CD4-positive, alpha-beta T cell treated with Interleukin-1 beta for 1 hour (primary cell): ENCODE measurements at places on chromosomes 16 and 17.
A peak's percentile ranks its signal among the peaks of the same experiment; 100 is the strongest.

- no peak for DNase-seq
Observed at GRCh38 chr17:19725486-19725885, 9.1 kb upstream of the SLC47A2 start.

- DNase-seq: no peak
Observed at GRCh38 chr17:56521414-56522141, 71.9 kb upstream of the NOG start.

GRCh38 chr16:68064791-68065365 lies 20.3 kb upstream of the NFATC3 start:
- peak; percentile 80 for DNase-seq

GRCh38 chr17:9346296-9346926 lies 229.2 kb downstream of the STX8 start:
- no peak for DNase-seq

DNA sequence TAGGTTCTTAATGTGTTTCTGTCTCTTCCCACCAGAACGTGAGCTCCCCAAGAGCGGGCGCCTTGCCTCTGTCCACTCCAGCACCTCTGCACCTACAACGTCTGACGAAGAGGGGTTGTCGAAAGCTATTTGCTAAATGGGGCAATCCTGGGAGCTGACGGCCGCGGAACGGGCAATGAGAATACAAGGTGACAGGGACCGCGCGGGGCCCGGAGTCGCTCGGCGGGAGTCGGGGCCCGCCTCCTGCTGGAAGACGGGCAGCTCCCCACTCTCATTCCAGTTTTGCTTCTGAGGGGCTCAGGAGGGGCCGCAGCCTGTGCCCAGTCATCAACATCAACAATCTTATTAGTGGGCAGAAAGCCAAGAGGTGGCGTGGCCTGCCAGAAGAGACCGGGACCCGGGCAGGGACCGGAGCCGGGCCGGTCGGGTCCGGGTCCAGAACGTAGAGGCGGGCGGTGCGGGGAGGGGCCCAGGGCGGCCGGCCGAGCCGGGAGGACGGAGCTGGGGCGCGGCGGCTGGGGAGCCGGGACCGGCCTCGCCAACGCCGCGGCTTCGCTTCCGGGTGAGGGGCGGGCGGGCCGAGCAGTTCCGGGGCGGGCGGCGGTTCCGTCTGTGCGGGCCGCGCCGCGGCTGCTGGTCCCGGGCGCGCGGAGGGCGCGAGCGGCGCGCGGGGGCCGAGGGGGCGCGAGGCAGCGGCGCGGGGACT lies at the start of gene MOSMO:
TSS of gene MOSMO (plus strand) at position 603 of the 706 bp plus-strand sequence. CDS start 191 bp downstream, outside the sequence.
- peak; percentile 67 for DNase-seq

- no peak for DNase-seq
Observed at GRCh38 chr16:10107081-10107480, 75.1 kb downstream of the GRIN2A start.

- DNase-seq: no peak
Observed at GRCh38 chr16:88288303-88288702, 94.5 kb upstream of the ZNF469 start.

DNA sequence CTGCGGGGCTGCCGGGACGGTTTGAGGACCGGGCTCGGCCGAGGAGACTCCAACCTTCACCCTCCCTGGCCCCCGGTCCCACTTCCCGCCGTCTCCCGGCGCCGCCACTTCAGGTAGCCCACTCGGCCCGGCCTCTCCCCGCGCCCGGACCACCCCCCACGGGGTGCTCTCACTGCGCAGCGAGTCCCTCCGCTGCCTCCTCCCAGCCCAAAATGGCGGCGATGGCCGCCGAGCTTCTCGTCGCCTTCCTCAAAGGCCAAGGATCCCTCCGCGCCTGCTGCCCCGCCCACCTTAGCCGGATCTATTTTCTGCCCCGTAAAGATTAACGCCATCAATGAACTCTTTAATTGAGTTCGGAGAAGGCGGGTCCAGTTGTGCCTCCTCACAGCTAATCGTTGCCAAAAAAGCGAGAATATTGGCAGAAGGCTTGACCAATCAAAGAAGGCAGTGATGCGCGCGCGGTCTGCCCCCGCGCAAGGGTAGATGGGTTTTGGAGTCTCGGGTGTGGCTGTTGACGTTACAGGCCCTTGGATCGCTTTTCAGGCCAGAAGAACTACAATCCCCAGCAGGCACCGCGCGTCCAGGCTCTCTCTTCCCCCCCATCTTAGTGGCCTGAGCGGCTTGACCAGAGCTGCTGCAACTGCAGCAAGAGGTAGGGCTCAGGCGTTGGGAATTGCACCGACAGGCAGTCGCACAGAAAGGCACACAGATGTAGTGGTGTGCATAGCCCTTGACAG lies at the start of gene HEXIM2:
TSS of gene HEXIM2 (plus strand) at position 588 of the 737 bp plus-strand sequence. CDS start 919 bp downstream, outside the sequence.
- peak; percentile 99 for DNase-seq

- no peak for DNase-seq
Observed at GRCh38 chr16:54291656-54292487, 5.3 kb upstream of the IRX3 start.

- peak; percentile 48 for DNase-seq
Observed at GRCh38 chr16:50697881-50698767, 4.7 kb downstream of the NOD2 start.

GRCh38 chr16:1525871-1526607 lies 7.4 kb upstream of the TMEM204 start:
- peak; percentile 39 for DNase-seq

DNA sequence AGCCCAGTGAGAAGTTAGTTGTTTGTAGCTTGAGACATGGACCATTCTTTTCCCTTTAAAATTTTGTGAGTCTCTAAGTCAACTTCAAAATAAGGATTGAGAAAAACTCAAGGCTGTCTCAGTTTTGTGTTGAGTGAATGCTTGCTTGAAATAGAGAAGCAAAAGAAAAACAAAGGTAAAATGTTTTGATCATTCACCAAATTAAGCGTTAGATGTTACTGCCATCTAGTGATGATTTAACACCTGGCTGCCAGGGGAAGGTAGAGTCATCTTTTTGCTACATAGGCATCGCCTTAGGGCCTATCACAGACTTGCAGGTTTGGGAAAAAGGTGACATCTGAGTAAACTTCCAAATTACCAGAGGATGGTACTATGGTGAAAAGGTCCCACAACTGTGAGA lies 74.4 kb downstream of the PCTP start:
- no peak for DNase-seq
